Hematopoietic multipotent progenitor cell treated with erythropoietin and hydrocortisone succinate and interleukin-3 and kit ligand, for 6 days (in vitro differentiated cells): ENCODE measurements at places on chromosomes 4 and X.

- no peak for DNase-seq
Observed at GRCh38 chr4:52250154-52250553, 199.1 kb downstream of the SPATA18 start.

DNA sequence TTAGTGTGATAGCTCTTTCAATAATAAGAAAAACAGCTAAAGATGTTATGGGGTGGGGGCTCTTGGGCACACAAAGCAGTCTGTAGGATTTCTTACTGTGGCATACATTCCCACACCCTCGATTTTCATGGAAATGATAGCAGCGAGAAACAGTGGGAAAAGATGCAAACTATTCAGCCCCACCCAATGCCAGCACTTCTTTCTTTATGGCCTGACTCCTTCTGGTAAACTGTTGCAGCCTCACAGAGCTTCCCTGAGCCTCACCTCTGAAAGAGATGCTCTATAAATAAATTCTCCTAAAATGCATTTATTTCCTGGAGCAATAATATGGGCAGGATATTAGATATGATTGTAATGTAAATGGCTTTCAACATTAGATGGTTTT is 910 bp downstream of the ANK2 start:
- no peak for DNase-seq

- DNase-seq, result no peak
Observed at GRCh38 chr4:16573739-16574138, 324.7 kb downstream of the LDB2 start.

GRCh38 chr4:133320576-133321170 is 171.6 kb downstream of the PCDH10 start:
- peak; percentile 51 for DNase-seq

DNA sequence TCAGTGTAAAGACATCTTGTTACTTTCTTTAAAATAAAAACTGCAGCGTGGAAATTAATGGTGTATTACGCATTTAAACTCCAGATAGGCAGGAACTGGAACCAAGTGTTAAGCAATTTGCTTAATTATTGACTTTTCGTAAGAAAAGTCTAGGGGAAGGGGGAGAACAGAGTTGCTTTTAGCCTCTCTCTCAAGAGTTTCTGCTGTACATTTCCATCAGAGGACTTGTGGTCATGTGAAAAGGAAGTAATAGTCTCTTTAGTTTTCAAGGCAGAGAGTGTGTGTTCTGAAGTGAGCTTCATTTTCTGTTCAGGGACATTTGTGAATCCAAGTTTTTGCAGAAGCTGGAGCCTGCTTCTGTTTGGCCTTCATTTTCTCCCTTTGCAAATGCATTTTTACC is 127.2 kb downstream of the UBE2K start:
- DNase-seq, result no peak

- no peak for DNase-seq
Observed at GRCh38 chrX:47047989-47048388, 30.3 kb upstream of the RGN start.

GRCh38 chr4:183610033-183610432 is 49.0 kb downstream of the RWDD4 start:
- no peak for DNase-seq

DNA sequence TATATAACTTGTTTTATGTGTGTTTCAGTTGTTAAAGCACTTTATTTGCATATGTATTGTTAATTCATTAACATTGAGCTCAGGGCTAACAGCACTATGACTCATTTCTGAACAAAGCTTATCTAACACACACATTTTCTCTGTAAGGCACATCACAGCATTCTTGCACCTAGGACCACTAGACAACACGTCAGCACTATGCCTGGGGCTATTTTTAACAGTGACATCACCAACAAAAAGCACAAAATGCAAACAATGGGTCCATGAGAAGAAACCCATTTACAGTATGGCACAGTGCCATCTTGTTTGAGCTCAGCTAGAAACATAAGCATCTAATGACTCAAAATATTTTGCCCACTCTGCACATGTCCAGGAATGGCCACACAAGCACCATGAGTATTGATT is 124.4 kb downstream of the RELL1 start:
- DNase-seq, result peak; percentile 20

DNA sequence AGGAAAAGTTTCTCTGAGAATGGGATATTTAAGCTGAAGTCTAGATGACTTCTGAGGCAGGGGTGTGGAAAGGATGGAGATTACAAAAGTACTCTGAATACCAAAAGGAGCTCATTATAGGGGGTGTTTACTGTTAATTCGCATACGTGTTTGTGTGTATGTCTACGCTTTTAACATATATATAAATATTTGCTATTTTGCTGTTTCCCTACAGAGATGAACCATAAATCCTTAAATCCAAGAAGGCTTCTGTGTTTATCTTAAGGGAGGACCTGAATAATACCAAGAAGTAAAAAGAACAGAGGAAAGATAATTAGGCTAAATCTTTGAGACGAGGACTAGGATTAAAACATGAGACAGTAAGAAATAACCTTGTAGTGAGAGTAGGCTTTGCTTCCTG is 166.0 kb downstream of the ARAP2 start:
- DNase-seq, result no peak

DNA sequence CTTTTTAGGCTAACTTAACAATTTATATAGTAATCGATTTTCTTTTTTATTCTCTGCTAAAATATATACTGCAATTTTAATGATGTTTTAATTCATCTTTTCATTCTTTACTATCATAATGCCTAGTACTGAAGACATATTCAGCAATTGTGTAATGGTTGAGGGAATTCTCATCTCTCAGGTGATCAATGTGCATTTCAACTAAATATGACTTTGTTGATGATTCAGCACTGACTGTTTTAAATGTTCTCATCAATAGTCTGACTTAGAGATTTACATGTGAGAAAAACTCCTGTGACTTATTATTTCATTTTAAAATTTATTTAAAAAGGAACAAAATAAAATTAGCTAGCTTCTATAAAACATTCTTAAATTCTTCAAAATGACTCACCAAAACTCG is 1450.3 kb downstream of the STIM2 start:
- no peak for DNase-seq

- no peak for DNase-seq
Observed at GRCh38 chr4:31995943-31996901, 1276.1 kb downstream of the PCDH7 start.

DNA sequence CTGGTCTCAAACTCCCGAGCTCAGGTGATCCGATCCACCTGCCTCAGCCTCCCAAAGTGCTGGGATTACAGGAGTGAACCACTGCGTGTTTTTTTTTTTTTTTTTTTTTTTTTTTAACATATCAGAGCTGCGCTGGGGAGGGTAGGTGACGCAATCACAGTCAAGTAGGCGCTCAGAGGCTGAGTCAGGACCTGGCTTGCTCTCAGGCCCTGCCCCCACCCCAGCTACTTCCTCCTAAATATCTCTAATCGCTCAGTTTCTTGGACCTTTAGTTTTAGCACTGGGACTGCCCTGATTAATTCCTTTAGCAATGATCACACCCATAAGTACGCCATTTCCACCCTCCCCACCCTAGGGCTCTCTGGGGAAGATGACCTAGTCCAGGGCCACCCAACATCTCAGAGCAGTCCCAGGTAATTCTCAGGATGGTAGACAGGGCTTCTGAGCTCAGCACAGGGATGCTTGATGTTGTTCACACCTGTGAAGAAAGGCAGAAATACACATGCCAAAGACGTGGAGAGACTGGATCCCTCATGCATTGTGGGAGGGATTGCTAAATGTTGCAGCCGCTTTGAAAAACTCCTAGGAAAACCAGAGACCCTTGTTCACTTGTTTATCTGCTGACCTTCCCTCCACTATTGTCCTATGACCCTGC is 50.2 kb downstream of the DDX3X start:
- DNase-seq, result peak; percentile 73

DNA sequence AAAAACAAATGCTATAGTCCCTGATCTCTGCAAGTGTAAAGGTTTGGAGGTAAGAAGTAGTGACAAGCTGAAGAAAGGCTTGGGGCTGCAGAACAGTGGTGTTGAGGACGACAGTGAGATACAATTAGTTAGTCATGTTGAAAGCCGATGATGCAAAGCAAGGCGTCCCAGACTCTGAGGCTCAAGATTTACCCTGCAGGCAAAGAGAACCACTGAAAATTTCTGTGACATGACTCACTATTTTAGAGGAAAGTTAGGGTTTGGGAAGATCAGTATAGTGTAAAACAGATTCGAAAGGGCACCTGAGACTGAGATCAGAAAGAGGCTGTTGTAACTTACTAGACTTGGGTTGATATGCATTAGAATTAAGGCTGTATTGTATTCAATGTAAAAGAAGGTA is 281.3 kb upstream of the FTHL17 start:
- DNase-seq, result no peak

DNA sequence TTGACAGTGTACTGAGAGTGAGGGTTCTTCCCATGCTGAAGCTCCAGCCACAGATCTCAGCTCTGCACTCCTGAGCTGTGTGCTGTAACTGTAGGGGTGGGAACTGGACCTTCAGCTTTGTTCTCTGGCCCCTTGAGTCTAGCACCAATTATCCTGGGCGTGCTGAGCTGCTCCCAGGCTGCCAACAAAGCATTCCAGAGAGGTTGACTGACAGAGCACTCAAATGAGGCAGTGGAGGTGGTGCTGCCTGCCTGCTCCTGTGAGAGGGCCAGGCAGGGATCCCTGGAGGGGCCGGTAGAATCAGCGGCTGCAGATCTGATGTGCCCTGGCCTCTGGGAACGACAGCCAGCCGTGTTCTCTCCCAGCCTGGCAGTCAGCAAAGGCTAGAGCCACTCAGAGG is 375.7 kb upstream of the AADAT start:
- DNase-seq, result no peak

- DNase-seq, result no peak
Observed at GRCh38 chrX:34238896-34239295, 106.8 kb upstream of the FAM47A start.

- no peak for DNase-seq
Observed at GRCh38 chr4:1658146-1658545, 26.0 kb downstream of the FAM53A start.

DNA sequence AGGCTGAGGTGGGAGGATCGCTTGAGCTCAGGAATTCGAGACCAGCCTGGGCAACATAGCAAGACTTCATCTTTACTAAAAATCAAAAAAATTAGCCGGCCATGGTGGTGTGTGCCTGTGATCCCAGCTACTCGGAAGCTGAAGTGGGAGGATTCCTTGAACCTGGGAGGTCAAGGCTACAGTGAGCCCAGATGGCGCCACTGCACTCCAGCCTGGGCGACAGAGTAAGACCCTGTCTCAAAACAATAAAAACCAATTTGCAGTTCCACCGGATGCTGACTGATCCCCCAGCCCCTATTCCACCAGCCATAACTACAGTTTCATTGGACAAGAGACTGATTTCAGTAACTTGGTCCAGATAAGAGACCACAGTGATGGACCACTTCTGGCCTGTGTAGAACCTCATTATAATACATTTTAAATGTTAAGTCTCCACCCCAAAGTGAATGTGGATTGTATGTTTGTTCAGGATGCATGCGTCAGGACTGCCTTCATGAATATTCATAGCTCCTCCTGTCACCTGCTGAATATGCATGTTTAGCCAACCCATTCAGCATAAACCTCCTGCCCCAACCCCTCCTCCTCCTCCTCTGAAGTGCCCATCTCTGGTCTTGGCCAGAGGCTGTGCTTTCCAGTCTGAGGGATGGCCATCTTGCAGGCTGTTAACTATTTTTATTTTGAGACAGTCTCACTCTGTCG is 2.3 kb upstream of the SLBP start:
- peak; percentile 46 for DNase-seq

GRCh38 chr4:76515975-76516843 is 81.2 kb downstream of the SHROOM3 start:
- DNase-seq, result peak; percentile 31

- no peak for DNase-seq
Observed at GRCh38 chr4:89306486-89307177, 968 bp downstream of the GPRIN3 start.

GRCh38 chrX:5907207-5907606 is 321.5 kb downstream of the NLGN4X start:
- no peak for DNase-seq

DNA sequence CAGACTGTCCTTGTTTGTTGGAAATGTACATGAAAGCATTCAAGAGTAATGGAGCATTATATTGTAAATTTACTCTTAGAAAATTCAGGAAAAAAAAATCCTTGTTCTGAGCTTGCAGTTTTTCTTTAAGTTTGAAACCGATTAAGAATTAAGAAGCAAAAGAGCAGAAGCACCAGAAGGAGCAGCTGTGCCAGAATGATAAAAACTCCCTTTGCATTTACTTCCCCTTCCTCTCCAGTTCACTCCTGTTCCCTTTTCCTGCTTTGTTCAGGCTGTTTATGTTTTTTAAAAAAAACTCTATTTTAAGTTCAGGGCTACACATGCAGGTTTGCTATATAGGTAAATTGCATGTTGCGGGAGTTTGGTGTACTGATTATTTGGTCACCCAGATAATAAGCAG is 90.3 kb downstream of the ATOH1 start:
- DNase-seq, result no peak

DNA sequence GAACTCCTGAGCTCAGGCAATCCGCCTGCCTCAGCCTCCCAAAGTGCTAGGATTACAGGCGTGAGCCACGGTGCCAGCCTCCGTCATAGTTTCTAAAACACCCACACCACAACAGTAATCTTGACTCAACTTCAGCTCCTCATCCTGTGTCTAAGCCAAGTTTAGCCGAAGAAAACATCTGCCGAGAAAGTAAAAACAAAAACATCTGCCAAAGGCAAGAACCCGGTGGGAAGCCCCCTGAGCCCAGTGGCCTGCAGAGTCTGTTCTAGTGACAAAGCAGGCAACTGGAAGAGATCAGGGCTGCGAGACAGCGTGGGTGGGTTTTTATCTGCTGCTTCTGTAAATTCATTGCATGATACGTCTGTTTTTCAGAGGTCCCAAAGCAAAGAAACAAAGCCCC is 26.6 kb upstream of the CD99 start:
- DNase-seq, result no peak

DNA sequence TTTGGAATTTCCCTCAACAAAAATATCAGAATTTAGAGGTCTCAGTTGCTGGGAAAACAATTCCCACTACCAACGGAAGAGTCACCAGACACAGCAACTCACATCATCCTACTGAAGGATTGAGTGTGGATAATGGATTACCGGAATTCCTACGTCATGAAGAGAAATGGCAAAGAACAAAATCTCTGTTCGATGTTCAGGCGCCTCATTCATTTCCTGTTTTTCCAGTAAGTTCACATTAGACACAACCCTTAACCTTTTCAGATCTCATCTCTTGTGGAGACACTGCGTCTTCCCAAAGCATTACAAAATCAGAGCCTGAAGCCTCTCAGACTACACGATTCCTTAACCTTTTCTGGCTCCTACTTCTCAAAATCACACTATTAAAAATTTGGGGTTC is 58.5 kb upstream of the CPEB2 start:
- DNase-seq, result no peak

- no peak for DNase-seq
Observed at GRCh38 chrX:56785442-56785841, 56.4 kb downstream of the NBDY start.

GRCh38 chr4:102429553-102429952 is 71.6 kb upstream of the NFKB1 start:
- DNase-seq, result no peak
